ENCODE measurements at places on chromosomes 1 and 21.

GRCh38 chr1:244180256-244180655, 129.2 kb downstream of the ZBTB18 start:
- DNase-seq = no peak

GRCh38 chr21:34199121-34199910, 125.9 kb downstream of the MRPS6 start:
- no peak for DNase-seq

DNA sequence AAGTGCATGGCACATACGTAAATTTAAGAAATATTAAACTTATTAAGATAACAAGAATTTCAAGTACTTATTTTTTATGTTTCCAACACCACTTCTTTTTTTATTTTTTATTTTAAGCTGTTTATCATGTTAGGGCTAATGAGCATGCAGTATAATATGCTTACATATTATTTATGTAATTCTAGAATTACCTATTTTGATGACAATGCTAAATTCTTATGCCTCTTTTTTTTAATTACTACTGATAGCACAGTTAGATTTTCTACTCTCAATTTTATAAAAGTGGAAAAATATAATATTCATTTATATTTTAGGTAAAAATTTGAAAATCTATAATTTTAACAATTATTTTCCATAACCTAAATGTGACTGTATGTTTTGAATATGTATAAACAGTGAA, 713.0 kb downstream of the MRPL39 start:
- no peak for DNase-seq

GRCh38 chr1:178192686-178193085, 98.8 kb downstream of the RASAL2 start:
- DNase-seq = no peak

DNA sequence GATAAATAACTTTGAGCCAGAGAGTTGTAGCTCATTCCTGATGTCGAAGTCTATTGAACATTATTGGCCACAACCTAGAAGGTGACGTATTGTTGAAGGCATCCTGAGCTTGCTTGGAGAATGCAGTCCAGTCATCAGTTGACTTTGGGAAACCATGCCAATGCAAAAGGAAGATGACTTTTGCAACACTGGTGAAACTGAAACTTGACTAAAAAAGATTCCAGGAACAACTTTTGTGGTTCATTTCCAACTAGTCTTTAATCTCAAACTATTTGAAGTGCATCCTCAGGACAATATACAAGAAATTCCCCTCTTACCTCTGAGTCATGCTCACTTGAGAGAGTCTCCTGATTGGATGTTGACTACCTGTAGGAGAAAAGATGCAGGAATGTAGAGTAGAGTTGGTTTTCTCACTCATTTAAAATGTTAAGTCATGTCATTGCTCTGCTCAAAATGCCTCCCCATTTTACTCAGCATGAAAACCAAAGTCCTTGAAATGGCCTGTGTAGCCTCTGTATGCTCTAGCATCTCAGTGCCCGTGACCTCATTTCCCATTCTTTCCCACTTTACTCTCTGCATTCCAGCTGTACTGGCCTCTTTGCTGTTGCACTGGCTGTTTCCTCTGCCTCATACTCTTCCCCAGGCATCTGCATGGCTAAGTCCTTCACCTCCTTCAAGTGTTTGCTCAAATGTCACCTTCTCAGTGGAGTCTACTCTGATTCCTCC, 24.4 kb upstream of the LEPR start:
- DNase-seq = no peak

DNA sequence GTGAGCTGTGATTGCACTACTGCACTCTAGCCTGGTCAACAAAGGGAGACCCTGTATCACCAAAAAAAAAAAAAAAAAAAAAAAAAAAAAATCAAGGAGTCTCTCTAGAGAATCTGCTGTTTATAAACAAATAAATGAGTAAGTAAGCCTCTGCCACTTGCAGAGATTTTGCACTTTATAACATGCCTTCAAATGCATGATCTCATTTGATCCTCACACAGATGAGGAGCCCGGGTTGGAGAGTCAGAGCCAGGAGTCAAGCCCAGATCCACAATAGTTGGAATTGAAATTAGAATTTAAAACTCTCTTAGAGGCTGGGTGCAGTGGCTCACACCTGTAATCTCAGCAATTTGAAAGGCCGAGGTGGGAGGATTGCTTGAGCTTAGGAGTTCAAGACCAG, 4.0 kb downstream of the PRELP start:
- no peak for DNase-seq

DNA sequence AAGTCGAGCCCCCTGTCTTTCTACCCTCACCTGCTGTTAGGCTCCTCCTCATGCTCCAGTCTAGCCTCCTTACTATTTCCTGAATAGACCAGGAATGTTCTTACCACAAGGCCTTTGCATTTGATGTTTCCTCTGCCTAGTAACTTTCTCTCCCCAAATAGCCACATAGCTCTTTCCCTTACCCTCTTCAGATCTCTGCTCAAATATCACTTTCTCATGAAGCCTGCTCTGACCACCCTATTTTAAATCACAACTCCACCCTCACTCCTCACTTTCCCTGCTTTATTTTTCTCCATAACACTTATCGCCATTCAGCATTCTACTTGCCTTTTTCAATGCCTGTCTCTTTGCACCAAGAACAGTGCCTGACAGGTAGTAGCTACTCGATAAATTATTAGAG, 6.6 kb upstream of the CDCA8 start:
- no peak for DNase-seq

DNA sequence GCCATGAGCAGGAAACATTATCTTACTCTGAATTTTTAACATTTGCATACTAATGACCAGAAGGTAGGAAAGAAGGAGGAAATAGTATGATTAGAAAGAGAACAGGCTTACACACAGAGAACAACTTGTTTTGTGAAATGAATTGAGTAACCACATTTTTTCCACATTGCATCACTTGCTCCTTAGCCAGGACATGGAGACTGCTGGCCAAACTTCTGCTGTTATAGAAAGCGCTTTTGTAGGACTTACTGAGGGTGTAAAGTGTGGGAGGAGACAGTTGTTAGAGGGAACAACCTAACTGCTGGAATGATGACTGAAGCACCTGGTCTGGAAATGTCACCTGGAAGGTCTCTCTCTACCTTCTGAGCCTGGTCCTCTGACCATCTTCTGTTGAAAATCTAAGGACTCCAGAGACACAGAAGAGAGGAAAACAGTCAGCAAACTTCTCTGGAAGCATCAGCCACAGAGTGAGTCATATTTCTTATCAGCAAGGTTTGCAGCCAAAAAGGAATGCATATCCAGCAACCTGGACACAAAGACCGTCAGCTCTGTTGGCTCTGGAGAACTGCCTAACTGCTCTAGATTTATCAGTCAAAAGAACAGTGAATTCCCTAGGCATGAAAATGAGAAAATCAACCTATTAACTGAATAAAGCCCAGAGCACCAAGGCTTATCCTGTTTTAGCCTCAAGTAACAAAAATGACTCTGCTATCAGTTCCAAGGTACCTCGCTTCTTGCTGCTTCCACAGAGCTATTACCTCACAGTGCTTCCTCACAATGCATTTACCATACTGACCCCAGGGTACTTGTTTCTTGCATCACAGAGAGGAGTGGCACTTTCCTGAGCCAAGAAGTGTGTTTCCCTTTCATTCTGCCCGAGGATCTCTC, 88.0 kb upstream of the SLFNL1 start:
- no peak for DNase-seq

DNA sequence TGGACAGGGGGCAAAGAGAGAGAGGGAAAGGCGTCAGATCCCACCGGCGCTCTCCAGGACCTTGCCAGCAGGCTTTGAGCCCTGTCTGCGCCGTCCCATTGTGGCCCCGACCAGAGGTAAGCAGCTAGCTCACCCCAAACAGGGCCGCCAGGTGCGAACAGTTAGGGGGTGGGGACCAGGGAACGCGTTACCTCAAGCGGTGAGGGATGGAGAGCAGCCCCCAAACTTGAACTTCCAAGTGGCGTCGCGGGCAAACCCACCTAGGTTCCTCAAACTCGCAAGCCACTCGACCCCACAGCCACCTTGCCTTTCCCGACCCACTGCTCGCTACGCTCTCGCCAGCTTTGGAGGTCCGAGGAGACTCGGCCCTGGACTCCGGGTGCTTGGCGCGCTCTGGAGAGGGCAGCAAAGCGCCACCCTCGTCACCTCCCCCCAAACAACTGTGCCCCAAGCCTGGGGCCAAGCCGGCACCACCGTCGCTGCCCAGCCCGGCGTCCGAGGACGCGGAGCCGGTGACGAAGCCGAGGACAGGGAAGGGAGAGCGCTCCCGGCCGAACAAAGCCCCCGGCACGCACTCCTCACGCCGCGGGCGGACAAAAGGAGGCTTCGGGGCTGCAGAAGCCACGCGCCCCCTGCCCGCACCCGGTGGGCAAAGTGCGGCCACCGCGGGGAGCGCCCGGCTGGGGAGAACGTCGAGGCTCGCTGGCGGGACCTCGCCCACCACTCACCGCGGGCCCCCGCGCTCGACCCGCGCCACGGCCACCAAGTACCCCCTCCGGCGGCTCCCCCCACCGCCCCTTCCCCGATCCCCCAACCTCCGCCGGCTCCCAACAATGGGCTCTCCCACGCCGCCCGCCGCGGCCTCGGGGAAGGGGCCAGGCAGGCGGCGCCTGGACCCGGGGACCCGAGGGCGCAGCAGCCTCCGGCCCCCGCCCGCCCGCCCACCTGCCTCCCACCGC, 976 bp downstream of the SSBP3 start:
- DNase-seq = no peak

DNA sequence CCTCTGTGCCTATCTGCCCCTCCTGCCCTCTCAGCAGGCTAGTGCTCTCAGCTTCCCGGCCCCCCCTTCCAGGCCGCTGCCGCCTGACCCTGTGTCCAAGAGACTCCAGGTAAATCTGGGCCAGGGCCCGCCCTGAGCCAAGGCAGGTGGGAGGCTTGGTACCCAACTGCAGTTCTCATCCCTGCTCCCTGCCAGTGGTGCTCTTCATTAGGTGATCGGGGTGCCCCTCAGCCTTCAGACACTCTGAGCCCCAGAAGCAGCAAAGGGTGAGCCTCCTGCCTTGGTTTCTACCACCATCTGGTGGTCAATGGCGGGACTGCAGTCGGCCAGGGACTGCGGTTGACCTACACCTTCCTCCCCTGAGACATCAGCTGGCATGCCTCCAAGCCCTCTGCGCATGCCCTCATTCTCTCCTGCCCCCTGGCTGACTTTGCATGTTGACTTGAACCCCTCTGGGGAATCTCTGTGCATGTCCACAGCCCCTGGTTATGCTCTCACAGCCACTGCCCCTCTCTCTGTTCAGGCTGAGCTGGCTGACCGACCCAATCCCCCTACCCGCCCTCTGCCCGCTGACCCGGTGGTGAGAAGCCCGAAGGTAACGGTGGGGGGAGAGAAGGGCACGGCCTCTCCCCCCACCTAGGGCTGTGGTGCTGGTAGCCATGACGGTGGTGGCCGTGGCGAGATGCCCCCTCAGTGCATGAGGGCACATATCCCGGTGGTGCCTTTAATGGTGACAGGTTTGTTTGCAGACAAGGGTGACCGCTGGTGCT, 2.0 kb upstream of the EFNA4 start:
- peak; percentile 82 for DNase-seq

- DNase-seq = no peak
Measured at GRCh38 chr1:200899015-200899386, 4.3 kb downstream of the INAVA start.

DNA sequence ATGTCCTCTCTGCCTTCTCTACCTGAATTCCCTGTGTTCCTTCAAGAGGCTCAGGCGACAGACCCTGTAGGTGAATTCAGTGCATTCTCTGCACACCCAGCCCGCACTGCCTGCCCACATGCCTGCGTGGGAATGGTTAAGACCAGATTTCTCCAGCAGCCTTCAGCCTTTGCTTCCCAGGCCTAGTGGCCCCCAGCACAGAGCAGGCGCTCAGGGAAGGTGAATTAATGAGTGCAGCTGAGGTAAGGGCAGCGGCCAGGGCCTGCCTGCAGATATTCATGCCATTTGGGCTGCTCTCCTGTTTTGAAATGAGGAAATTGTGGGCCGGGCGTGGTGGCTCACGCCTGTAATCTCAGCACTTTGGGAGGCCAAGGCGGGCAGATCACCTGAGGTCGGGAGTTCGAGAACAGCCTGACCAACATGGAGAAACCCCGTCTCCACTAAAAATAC, 45.5 kb downstream of the IER5 start:
- no peak for DNase-seq

- no peak for DNase-seq
Measured at GRCh38 chr1:34790985-34791384, 1.8 kb upstream of the GJA4 start.

DNA sequence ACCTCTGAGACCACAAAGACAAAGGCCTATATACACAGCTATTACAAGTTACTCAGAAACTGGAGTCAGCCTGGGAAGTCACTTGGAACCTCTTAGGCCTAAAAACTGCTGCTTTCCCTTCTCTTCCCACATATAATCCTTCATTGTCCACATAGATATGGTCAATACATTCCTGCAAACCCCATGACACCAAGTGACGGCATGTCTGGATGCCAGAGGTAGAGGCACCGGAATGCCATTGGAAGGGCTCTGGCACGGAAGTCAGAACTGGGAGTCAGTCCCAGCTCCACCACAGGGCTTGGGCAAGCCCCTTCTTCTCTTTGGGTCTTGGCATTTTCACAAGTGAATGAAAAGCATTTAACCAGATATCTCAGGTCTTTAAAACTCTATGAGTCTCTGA, 204.7 kb downstream of the MATN1 start:
- no peak for DNase-seq

DNA sequence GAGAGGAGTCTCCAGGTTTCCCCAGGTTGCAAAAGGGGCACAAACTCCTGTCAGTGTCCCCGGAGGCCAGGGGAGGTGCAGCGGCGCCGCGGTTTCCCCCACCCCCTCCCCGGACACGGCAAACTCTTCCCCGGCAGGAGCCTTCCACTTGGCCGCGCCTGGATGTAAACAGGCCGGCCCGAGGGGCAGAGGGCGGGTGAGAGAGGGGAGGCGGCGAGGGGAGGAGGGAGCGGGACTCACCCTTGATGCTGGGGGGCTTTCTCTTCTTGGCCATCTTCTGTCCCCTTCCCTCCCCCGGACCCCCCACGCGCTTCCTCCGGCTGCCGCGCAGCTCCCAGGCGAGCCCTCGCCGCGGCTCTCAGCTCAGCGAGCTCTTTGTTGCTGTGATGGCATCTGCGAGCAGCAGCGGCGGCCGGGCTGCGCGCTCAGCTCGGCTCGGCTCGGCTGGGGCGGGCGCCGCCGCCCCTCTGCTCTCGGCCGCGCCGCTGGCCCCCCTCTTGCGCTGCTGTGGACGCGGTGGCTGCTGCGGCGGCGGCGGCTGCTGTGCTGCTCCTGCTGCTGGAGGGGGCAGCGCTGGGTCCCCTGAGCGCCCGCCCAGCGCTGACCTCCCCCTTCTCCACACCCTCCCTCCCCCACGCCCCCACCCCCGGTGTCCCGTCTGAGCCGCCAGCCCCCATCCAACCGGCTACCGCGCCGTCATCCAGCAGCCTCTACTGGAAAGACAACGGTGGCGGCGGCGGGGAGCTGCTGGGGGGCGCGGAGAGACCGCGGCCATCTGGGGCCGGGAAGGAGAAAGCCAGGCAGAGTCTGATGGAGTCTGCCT, 4.9 kb upstream of the SLC44A5 start:
- DNase-seq = no peak

- DNase-seq = no peak
Measured at GRCh38 chr1:119941392-119941791, 45.1 kb upstream of the ADAM30 start.

Data from stimulated activated CD8-positive, alpha-beta memory T cell treated with anti-CD3 and anti-CD28 coated beads, Interleukin-7, amount 100 ng/mL, for 4 hours (primary cell).